AG04450 (cell line): ENCODE measurements at places on chromosomes 11 and 22.

- no peak for DNase-seq
Measured at GRCh38 chr11:70761094-70761907, 363.0 kb downstream of the CTTN start.

DNA sequence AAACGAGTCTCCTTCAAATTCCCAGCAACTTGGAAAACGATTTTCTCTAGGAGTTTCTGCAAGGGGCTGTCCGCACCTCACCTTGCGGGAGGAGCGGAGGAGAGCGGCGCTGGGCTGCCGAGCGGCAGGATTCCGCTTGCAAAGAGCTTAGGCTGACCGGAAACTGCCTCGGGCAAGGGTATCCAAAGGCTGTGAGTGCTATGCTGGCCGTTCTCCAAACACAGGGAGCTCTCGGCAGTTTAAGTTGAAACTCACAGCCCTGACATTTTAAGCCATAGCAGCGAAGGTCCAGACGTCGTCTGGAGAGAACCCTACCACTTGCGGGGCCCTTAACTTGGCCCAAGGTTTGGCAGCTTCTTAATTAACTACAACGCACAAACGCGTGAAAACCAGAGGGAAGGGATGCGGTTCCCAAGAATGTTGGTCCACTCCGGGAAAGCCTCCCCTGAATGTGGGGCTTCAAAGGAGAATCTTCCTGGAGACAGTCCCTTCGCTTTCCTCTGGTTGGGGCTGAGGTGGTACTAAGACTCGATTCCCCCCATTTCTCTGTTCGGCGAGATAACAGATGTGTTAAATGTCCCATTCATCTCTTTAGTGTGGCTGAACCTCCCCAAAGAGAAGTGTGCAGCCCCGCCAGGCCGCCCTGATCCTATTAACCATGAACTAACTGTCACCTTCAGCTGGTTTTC is 1.1 kb upstream of the DBX1 start:
- no peak for DNase-seq

DNA sequence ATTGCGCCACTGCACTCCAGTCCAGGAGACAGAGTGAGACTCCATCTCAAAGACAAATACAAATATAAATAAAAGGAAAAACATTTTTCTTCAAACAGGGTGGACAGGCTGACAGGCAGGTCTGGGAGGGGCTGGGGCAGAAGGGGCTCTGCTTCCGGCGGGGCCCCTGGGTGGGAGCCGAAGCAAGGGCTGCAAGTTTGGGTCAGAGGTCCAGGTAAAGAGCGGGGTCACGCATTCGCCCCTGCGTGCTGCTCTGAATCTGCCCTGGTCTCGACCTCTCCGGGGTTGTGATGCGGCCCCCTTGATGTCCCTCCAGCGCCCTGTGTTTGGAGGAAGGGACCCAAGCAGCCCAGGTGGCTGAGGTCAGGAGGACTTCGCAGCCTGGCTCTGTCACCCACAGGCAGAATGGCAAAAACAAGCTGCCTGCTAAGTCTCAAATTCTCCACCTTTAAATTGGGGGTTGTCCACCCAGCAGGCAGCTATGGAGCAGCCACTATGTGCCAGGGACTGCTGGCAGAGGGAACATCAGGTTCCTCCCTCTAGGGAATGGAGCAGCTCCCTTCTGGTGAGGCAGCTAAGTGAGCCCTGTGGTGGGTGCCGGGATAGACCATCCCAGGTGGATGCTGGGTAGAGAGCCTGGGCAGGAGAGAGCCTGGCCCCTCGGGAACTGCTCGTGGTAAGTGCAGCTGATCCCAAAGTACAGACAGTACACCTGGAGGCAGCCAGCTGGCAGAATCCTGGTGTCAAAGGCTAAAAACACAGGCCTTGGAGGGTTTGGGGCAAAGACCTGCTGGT is 10.3 kb upstream of the PHF21B start:
- DNase-seq = no peak

DNA sequence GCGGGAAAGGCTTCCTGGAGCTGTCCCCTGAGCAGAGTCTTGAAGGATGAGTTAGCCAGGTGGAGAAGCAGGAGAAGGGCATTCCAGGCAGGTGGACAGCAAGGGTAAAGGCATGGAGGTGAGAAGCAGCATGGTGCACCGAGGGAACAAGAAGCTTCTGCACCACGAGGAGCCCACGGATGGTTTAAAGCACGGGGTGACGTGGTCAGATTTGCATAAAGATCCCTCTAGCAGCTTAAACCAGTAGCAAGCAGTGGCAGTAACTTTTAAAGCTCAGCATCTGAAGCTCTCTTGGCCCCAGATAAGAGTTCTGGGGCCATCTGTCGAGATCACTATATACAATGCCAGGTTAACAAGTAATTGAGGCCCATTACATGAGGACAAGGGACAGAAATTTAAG is 36.8 kb downstream of the SERPINH1 start:
- no peak for DNase-seq

GRCh38 chr22:48426466-48427380 is 1401.0 kb downstream of the BRD1 start:
- DNase-seq = no peak

DNA sequence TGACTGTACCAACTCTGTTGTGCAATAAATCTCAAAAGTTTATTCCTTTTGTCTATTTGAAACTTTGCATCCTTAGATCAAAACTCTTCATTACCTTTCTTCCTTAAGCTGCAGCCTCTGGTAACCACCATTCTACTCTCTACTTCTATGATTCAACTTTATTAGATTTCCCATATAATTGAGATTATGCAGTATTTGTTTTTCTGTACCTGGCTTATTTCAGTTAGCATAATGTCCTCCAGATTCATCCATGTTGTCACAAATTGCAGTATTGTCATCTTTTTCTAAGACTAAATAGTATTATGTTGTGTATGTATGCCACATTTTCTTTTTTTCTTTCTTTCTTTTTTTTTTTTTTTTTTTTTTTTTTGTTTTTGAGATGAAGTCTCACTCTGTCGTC is 1176.3 kb upstream of the TENM4 start:
- DNase-seq = no peak

DNA sequence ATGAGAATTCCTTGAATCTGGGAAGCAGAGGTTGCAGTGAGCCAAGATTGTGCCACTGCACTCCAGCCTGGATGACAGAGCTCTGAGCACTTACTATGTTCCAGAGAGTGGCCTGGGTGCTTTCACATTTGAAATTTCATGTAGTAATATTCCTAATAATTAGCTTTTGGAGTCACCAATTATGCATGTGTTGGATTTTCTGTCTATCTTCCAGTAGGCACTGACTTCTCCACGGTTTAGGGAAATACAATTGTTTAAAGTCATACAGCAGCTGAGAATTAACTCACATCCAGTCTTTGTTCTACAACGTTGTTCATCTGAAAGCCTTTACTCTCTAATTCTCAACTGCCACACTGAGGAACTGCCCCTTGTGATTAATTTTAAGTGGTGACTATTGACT is 150.2 kb downstream of the CSNK2A3 start:
- DNase-seq = no peak

DNA sequence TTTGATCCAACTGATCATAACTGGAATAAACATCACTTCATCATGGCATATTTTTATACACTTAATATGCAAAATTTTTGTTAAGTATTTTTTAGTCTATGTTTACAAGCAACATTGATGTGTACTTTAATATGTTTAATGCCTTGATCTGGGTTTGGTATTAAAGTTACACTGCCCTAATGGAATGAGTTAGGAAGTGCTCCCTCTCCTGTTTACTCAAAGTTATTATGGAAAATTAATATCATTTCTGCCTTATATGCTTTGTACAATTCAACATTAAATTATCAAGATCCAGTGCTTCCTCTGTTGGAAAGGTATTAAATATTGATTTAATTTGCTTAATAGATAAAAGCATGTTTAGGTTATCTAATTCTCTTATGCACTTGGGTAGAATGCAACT is 927.3 kb upstream of the RAG2 start:
- DNase-seq = no peak

DNA sequence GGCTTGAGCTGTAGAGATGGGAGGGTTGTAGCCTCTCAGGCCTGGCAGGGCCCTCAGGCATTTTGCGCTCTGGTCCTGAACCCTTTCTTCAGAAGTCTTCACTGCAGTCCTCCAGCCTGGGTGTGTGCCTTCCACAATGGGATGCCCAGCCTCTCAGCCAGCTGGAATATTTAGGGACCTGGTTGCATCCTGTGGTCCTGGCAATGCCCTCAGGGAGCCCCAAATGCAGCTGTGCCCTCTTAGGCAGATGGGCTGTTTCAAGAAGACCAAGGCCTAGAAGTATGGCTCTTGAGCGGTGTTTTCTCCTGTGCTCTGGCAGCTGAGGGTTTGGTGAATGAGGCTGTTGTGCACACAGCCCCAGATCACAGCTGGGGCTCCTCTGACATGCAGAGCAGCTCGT is 6.7 kb downstream of the TUB start:
- DNase-seq = no peak

GRCh38 chr11:617199-617911 is 1.6 kb upstream of the IRF7 start:
- no peak for DNase-seq

DNA sequence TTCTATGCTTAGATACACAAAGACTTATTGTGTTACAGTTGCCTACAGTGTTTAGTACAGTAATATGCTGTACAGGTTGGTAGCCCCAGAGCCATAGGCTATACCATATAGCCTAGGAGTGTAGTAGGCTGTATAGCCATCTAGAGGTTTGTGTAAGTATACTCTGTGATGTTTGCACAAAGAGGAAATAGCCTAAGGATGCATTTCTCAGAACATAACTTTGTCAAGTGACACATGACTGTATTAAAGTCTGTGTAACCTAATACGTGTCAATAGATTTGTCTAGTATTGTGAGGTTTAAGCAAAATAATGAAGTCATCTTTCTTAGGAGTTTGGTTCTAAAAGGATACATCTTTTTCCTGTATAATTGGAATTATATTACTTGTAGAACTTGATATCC is 5.5 kb downstream of the ZC3H12C start:
- no peak for DNase-seq

DNA sequence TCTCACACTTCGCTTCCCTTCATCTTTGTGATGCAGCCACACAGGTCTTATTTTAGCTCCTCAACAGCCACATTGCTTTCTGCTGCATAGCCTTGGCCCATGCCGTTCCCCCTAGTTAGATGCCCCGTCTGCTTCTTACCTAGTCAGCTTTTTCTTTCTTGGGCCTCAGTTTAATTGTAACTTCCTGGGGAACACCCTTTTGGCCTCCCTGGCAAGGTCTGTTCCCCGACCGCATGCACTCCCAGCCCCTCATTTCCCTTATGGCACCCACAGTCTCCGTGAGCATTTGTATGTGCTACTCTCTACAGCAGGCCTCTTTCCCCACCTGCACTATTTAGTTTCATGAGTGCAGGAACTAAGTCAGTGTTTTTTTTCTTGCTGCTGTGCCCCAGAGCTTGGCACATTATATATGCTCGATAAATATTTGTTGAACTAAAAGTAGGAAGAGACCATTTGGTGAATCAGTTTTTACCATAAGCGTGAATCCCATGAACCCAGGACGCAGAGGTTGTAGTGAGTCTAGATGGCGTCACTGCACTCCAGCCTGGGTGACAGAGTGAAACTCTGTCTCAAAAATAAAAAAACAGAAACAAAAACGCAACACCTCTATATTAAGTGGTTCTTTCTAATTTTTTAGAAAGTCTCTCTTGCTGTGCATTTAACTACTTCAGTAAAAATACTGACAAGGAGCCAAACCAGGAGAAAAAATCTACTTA is 38.5 kb downstream of the TNRC6B start:
- no peak for DNase-seq

GRCh38 chr22:29224859-29225410 is 19.2 kb downstream of the EMID1 start:
- DNase-seq = no peak

DNA sequence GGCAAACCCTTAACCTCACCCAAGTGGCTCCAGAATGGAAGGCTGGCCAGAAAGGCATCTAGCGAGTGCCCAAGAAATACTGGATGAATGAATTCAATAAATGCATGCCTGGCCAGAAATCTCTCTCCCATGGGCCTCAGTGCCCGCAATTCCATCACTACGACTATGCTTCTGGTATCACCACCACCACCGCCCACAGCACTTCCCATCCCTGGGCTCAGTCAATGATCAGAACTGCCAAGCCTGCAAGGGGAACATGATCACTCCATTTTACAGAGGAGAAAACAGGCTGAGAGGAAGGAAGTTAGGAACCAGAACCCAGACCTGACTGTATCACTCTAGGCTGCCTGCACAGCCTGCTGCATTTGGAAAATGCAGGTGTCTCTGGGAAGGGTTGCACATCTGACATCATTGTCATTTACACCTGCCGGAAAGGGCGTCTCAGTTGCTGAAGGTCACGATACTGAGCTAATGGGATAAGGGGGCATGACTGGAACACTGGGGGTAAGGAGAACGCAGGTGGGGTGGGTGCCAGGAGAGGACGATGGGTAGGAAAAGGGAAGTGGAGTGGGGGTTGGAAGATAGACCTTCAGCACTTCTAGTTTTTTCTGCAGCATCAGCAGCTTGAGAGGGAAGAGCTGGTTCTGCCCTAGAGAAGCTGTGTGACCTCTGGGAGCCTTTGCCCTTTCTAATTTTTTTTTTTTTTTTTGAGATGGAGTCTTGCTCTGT is 3.2 kb downstream of the GPR152 start:
- no peak for DNase-seq

DNA sequence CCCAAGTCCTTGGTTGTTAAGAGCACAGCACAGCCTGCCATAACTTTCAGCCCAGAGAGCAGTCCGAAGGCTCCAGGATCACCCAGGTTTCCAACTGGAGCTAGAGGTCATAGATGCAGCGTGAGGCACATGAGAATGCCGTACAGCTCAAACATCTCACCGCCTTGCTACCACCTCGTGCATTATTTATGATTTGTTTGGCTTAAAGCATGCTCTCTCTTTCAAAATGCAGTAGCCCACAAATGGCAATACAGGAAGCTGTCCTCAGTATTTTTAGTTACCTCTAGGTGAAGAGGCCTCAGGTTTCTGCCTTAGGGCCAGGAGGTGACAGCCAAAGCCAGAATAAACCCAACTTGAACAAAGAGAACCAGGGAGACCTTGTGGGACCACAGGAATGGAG is 14.4 kb downstream of the SCN3B start:
- no peak for DNase-seq

DNA sequence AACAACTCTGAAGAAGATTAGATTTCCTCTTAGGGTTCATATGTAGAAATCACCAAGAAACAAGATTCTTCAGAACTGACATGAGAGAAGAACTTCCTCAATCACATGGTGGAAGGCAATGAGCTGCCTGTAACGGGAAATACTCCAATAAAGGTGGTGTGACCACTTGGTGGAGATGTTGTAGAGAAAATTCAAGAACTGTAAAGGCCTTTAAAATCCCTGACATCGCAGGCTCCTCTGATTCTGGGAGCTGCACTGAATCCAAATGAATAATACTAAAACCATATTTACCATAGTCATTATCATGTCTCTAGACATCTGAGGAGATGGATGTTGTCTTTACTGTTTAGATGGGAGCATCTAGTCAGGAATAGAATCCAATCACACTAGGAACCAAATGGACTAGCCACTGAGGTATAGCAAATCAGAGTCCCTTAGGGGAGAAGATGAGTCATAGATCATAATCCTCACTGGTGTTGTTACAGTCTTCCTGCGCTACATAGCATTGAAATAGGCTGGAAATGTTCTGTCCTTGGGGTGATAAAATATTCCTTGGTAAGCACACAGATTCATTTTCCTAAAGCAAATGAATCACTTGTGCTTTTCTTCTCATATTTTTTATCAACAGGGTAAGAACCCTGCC is 321.6 kb upstream of the TENM4 start:
- DNase-seq = no peak

- DNase-seq = no peak
Measured at GRCh38 chr11:69310934-69311766, 17.2 kb downstream of the MYEOV start.
